ENCODE measurements at places on chromosomes 7 and 10. TPM values are rescaled to one million over a fixed set of nuclear protein-coding genes. Genes with fewer than 3 reads are reported as not detected.

GRCh38 chr7:76016191-76016947 is 22.0 kb upstream of the TMEM120A start:
- H3K4me1 ChIP-seq, result peaks cover 10% of the 10 kb centered on the region
- no peak overlapping the region for H3K4me3 ChIP-seq
- H3K27ac ChIP-seq, result no peak overlapping the region
- no peak for DNase-seq
- H3K27me3 ChIP-seq, result no peaks in the 10 kb centered on the region
- no peaks in the 10 kb centered on the region for H3K36me3 ChIP-seq

GRCh38 chr10:12349629-12350166 is 351 bp downstream of the CAMK1D start:
- peak overlapping the region; percentile 61 for H3K27ac ChIP-seq
- no peaks in the 10 kb centered on the region for H3K27me3 ChIP-seq
- no peaks in the 10 kb centered on the region for H3K36me3 ChIP-seq
- H3K4me3 ChIP-seq, result peak overlapping the region; percentile 75
- peaks cover 8% of the 10 kb centered on the region for H3K4me1 ChIP-seq

Gene SLC26A5
- not detected for total RNA-seq

Gene COL1A2
- total RNA-seq, result 438 TPM
